Ecto neural progenitor cell (in vitro differentiated cells): ENCODE measurements at places on chromosomes 16 and 17.

GRCh38 chr17:38327936-38328335 is 15.8 kb downstream of the GPR179 start:
- no peak for DNase-seq

DNA sequence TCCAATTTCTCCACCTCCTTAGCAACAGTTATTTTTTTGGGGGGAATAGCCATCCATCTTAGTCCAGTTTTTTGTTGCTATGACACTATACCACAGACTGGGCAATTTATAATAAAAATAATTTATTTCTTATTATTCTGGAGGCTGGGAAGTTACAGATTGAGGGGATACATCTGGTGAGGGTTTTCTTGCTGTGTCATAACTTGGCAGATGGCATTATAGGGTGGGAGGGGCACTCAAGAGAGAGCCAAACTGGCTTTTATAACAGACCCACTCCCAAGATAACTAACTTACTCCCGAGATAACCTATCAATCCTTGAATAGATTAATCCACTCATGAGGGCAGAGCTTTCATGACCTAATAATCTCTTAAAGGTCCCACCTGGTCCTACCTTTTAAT is 84.2 kb downstream of the ABCA8 start:
- DNase-seq: no peak

DNA sequence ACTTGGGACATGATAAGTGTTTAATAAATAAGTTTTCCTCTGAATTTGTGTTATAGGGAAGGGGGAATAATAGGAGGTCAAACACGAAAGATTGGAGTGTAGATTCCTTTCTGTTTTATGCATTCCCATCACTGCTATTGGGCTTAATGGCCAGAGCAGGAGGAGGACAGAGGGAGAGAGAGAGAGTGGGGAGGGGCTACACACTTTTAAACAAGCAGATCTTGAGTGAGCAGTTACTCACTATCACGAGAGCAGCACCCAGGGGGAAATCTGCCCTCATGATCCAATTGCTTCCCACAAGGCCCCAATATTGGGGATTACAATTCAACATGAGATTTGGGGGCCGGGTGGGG is 505.0 kb downstream of the GRIN2A start:
- DNase-seq: no peak

GRCh38 chr17:8518326-8518725 is 82.6 kb downstream of the NDEL1 start:
- no peak for DNase-seq

GRCh38 chr16:29820730-29821642 is 724 bp downstream of the MVP start:
- DNase-seq: no peak

DNA sequence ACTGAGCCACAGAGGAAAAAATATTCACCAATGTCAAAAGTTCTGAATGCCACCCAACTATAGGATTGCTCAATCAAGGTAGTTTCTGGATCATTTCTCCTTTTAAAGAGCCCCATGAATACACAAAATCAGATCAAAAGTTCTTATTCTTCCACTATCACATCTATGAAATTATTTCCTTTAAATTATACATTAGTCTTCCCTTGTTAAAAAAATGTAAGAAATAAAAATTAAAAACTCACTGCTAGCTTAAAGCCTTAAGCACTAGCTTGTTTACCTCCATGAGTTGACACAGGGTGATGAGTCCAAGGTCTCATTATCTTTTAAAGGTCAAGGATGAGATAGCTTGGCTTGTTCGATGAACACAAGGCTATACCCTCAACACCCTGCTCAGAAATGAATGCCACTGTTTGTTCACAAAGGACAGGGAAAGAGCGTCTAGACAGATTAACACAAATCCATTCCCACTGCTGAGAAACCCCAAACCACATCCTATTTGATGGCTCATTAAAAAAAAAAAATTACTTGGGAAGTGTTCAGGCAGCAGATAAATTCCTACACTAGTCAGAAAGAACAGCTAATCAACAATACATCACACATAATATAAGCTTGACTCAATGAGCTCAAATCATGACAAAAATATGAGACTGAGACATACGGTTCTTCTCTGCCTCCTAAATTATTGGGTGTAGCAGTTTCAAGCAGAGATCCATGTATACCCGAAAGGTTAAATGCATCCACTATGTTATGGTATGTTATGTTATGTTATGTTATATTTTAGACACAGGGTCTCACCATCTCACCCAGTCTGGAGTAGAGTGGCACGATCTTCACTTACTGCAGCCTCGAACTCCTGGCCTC is 118.9 kb downstream of the PARN start:
- DNase-seq: no peak

DNA sequence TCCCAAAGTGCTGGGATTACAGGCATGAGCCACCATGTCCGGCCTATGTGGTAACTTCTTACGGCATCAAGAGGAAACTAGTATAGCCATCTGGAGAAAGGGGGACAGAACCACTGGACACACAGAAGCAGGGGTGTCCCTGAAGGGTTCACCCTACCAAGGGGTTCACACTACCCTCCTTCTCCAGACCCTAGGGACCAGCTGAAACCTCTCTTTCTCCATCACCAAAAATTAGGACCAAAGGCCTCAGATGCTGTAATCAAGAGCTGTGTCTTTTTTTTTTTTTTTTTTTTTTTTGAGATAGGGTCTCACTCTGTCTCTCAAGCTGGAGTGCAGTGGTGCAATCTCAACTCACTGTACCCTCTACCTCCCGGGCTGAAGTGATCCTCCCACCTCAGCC is 33.2 kb downstream of the ZFHX3 start:
- no peak for DNase-seq

GRCh38 chr17:33396818-33397217 is 103.7 kb upstream of the ASIC2 start:
- DNase-seq: no peak

- no peak for DNase-seq
Measured at GRCh38 chr16:23071196-23072083, 77.8 kb downstream of the USP31 start.
